ENCODE measurements at places on chromosomes 1 and 21.
A peak's percentile ranks its signal among the peaks of the same experiment; 100 is the strongest.

GRCh38 chr1:22796642-22797041, 86.0 kb downstream of the EPHB2 start:
- DNase-seq = no peak

DNA sequence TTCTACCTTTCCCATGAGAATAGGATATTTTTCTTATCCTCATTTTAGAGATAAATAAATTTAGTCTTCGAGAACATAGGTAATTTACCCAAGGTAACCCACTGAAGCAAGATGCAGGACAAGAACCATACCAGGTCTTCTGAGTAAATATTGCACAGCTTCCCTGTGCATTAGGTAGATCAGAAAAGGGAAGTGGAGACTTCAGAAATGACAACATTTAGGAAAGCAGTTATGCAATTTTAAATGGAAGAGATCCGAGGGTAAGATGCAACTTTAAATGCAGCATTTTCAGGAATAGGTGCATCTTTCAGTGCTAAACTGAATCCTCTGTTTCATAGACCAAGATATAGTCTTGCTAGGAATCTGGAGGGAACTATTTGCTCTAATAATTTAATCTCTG, 206.4 kb upstream of the SGIP1 start:
- no peak for DNase-seq

DNA sequence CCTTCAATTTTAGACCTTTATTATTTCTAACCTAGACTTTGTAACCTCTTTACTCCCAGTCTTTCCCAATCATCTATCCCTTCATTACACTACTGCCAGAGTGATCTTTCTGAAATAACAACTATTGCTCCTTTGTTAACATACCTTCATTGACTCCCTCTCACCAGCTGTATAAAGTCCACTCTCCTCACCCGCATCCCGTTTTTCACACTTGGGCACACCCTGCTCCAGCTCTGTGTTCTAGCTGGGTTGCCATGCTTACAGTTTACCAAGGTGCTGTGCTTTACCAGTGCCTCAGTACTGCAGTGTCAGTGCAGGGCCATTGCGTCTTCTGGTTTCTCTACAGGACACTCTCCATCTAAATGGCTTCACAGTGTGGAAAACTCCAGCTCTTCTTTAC, 148.2 kb downstream of the NFIA start:
- DNase-seq = no peak

GRCh38 chr1:111249960-111250359, 22.4 kb downstream of the CHI3L2 start:
- no peak for DNase-seq

DNA sequence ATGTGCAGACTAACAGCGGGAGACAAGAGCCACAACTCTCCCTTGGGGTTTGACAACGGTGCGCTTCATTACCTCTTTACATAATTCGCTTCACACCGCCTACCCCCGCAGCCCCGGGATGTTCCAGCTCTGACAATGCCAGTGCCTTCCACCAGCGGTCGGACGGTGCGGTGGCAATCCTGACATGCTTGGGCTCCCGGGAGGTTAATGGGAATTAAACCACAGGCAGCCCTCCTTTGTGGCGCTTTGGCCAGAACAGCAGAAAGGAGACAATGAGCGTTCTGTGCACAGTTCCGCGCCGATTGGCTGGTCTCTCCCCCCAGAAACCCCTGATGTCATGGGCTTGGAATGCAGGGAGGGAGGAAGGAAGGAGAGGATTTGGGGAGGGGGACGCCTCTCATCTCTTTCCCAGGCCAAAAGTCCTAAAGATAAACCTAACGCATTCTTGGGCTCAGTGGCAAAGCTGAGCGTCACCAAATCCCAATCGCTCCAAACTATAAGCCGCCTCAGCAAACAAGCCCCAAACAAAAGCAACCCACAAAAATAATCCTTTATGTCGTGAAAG, 1.3 kb downstream of the CNN3 start:
- peak; percentile 83 for DNase-seq

DNA sequence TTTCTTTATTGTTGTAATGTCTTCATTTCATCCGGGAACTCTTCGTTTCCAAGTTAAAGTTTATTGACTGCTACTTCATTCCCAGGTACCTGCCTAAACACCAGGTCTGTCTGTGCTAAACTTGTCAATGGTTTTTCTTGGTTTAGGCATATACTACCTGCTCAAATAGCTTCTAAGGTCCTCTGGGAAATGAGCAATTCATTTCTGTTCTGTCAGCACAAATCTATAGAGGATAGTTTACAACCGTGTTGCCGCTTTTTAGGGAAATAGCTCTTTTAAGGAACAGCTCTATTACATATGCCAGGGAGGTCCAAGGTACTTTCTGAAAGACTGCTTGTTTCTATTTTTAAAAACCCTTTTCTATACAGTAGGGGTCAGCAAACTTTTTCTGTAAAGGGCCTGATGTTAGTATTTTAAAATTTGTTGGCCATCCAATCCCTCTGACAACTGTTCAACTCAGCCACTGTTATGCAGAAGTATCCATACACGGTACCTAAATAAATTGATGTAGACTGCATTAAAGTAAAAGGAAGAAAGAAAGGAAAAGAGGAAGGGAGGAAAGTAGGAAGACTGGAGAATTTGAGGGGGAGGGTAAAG, 222.7 kb upstream of the PTBP2 start:
- no peak for DNase-seq

GRCh38 chr1:98304888-98305287, 356.6 kb upstream of the SNX7 start:
- no peak for DNase-seq

DNA sequence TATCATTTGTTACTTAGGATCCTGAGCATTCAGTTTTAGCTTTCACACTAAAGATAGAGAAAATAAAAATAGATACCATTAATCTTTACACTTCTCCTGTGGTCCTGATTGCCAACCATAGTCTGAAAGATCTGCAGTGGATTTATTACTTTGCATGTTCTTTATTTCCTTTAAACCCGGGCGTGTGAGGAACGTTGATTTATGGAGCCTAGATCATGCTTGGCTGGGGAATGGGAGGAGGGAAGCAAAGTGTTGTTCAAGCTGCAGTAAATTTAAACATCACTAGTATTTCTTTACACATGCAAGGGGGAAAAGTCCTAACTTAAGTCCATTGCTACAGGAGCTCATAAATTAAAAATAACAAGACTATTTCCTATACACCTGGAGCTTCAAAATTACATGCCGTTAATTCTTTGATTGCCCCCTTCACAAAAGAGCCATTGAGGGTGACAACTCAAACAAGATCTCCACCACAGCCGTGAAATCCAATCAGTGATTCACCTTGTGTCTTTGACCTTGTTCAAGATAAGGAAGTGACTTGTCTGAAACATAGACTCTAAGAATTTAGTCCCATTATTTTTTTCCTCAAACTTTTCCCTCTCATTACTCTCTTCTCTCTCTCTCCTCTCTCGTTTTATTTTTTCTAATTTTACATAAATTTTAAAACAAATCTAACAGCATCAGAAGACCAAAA, 282.7 kb downstream of the KIF26B start:
- DNase-seq = no peak

DNA sequence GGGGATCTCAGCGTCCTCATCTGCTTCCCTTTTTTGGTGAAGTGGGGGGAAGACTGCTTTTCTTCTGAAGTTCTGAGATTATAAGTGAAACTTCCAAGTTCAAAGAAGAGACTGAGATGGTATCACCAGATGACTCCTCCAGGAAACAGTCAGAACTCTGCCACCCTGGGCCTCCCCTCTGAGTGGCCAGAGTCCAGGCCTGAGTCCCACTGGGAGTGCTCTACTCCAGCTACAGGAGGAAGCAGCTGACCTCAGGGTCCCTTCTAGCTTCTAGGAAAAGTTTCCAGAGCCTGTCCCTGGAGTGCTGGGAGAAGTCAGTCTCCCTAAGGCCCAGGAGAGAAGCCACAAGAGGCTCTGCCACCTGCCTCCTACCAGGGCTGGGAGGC, 104.7 kb downstream of the CASZ1 start:
- no peak for DNase-seq

GRCh38 chr1:46691997-46692790, 20.5 kb downstream of the TEX38 start:
- no peak for DNase-seq

- no peak for DNase-seq
These were observed 1.9 kb upstream of the SLC27A3 start for GRCh38 chr1:153773096-153773921.

GRCh38 chr1:64912191-64912590, 54.2 kb downstream of the JAK1 start:
- no peak for DNase-seq

- no peak for DNase-seq
These were observed 2.9 kb downstream of the CYYR1 start for GRCh38 chr21:26570203-26570602.

DNA sequence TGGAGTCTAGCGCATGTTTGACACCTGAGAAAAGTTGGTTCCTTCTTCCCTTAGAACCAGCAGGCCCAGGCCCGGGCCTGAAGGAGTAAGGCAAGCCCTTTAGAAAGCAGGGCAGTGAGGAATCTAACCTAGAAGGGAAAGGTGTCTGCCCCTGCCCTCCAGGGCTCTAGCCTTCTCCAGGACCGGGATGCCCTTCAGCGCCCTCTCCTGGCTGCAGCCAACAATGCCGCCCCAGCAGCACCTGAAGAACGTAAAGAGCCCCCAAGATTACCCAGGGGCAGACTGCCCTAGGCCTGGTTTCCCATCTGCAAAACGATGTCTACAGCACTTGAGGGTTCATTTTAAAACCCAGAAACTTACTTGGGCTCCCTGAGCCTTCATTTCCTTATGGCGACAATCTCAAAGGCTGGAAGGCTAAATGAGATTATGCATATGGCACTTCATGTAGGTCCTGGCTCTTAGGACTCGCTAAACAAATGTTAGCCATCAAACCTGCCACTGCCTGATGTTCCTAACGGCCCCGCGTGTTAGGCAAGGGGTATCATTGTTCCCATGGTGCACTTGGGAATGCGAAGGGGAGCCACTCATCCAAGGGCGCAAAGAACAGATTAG, 106.7 kb upstream of the KLHDC7A start:
- DNase-seq = no peak

DNA sequence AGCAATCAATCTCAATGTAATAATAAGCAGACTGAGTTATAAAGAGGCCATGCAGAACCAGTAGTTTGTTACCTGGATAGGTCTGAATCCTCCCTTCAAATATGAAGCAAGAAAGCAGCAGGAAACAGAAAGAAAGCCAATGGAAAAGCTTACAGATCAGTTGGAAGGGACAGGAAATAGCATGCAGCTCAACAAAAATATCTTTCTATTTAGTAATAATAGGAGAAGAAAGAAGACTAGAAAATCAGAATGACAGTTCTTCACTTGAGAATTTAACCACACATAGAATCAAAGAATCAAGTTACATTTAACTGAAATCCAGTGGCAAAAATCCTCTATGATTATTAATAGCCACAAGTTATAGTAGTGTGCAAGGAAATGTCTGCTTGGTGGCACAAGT, 194.4 kb downstream of the EIF4G3 start:
- no peak for DNase-seq

GRCh38 chr1:94094469-94095111, 26.4 kb downstream of the ABCA4 start:
- DNase-seq = peak; percentile 64

- DNase-seq = no peak
These were observed 245.3 kb upstream of the RAB4A start for GRCh38 chr1:229025576-229025975.

- no peak for DNase-seq
These were observed 978 bp downstream of the SLC39A1 start for GRCh38 chr1:153962088-153963029.

- DNase-seq = no peak
These were observed 1.4 kb downstream of the RWDD2B start for GRCh38 chr21:29017639-29018237.

DNA sequence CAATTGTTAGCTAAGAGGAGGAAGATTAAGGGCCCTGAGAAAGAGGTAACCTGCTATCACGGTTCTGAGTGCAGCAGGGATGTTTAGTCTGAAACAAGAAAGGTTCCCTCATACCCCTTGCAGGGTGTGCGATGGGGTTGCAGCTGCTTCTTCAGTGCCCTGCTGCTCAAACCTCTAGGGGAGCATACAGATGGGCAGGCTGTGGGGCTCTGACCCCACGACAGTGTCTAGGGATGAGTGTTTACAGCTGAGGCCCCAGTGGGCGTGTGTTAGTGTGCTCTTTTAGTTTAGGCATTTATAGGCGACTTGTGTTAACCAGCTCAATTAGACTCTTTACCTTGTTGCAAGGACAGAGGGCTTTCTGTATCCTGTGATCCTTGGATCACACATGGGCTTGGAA, 41.3 kb upstream of the PLA2G5 start:
- DNase-seq = no peak

DNA sequence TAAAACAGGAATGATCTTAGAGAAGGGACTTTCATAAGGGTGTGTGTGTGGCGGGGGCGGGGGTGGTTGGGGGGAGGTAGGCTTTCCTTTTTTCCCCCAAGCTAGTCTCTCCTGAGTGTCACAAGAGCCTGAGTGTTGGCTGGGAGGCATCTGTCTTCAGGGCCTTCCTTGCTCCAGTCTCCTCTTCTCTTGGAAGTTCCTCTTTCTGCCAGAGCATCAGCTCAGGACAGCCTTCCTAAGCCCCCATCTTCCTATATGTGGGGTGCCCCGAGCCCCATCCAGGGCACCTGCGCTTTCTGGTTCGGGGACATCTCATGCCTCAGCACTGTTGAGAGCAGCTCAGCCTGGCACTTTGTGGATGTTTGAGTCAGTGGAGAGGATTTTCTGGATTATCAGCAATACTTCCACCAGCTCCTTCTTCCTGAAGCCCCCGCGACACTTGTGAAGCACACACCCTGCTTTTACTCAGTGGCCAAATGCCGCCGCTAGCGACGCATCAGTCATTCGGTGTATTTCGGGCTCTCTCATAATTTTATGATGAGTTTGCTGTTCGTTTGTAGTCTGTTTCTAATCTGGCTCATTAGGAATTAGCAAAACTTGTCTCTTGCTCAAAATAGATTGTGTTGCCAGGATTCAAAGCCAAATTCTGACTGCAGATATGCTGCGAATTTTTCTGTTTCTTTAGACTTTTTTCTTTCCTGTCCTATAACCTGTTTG, 61.7 kb downstream of the GALNT2 start:
- no peak for DNase-seq

DNA sequence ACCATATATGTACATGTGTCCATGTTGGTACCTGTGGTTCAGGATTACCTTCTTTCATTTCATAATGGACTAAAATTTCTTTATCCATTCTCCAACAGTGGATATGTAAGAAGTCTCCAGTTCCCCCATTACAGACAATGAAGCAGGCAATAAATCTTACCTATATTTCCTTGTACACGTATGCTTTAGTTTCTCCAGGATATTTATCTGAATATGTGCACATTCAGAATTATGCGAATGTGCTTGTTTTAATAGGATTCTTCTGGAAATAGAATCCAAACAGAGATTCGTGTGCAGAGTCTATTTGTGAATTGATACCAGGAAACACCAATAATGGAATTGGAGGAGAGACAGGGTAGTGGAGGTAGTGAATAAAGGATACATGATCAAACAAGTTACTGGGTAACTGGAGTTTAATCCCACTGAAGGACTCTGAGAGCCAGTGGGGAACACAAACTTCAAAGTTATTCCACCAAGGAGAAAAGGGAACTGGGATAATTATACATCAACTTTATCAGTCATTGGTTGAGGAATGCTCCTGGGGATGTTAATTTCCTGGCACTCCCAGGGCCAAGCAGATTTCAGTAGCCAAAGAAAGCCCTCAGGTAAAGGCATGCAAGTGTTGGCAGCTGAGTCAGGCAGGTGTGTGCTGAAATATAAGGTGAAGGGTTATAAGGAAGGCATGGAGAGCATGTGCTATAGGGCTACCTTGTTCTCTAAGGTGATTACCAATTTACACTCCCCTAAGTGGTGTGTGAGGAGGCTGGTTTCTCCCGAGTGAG, 374.9 kb upstream of the PBX1 start:
- DNase-seq = no peak
